Esophagus muscularis mucosa (tissue), 4 donors: ENCODE measurements at places on chromosomes 2 and 18. TPM values are rescaled to one million over a fixed set of nuclear protein-coding genes. Genes with fewer than 3 reads are reported as not detected.

Gene GPR35
- 1.8 TPM for total RNA-seq

DNA sequence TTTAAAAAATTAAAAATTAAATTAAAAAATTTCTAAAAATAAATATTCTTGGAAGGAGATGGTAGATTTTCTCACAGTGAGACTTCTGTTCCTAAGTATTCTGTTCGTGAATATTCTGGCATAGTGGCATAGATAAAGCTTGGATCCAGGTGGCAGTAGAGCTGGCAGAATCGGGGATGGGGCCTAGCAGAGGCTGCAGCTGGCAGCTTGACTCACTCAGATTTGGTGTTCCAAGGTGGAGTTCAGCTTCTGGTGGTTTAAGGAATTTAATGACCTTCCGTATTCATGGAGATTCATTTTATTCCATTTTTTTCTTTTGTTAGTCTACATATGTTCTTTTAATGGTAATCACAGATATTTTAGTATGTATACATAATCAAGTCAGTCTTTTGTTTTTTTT, 19.9 kb downstream of the ARMC9 start:
- no peaks in the 10 kb centered on the region for H3K4me1 ChIP-seq
- H3K27me3 ChIP-seq: no peaks in the 10 kb centered on the region

- H3K4me1 ChIP-seq: peaks cover 43% of the 10 kb centered on the region
- no peaks in the 10 kb centered on the region for H3K27me3 ChIP-seq
- DNase-seq: no peak
Observed at GRCh38 chr2:168515502-168515901, 59.4 kb downstream of the CERS6 start.

- no peak overlapping the region for H3K4me3 ChIP-seq
- no peak for DNase-seq
- H3K27me3 ChIP-seq: no peaks in the 10 kb centered on the region
Observed at GRCh38 chr2:96523659-96524481, 12.7 kb upstream of the ARID5A start.

DNA sequence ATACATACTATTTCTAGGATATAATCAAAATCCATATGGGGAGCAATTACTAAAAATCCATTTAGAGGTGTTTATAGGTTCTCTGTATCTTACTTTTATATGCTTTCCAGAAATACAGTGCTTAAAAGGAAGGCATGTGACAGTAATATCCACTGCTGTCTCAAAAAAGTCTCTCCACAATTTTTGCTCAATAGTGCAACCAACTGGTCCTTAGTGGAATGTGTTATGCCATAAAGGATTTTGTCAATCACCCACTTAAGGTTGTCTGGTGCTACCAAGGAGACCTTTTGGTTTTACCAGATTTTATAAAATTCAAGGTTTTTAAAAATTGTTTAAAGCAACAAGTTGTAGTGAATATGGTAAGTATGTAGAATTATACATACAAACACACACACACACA, 328.5 kb upstream of the DSEL start:
- no peak overlapping the region for H3K27ac ChIP-seq
- H3K4me1 ChIP-seq: no peaks in the 10 kb centered on the region
- DNase-seq: no peak

Gene NDC80
- total RNA-seq: 0.17 TPM

DNA sequence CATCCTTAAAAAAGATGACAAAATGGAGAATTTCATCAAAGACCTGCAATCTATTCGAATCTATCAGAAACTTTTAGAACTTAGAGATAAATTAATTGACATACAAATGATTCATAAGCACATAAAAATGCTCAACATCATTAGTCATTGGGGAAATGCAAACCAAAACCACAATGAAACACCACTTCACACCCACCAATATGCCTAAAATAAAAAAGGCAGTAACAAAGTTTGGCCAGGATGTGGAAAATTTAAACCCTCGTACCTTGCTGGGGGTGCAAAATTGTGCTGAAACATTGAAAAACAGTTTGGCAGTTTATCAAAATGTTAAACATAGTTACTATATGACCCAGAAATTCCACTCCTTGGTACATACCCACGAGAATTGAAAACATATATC, 11.5 kb upstream of the EIF2AK3 start:
- no peak overlapping the region for H3K27ac ChIP-seq
- H3K36me3 ChIP-seq: no peaks in the 10 kb centered on the region
- no peak for DNase-seq
